Dermis blood vessel endothelial cell (primary cell): ENCODE measurements at places on chromosomes 1 and 21. TPM values are rescaled to one million over a fixed set of nuclear protein-coding genes. Genes with fewer than 3 reads are reported as not detected.

Gene ANGPTL1
- total RNA-seq, result not detected in 2 replicates

Gene LRRC71
- 0.14 and 0.34 TPM in 2 replicates for total RNA-seq

Gene MMEL1
- 2.0 and 5.4 TPM in 2 replicates for total RNA-seq

Gene CSMD2
- under 0.01 TPM in 1 of 2 replicates, not detected in the other for total RNA-seq

- no peak for DNase-seq
Measured at GRCh38 chr1:235426143-235426542, 58.9 kb downstream of the TBCE start.

GRCh38 chr1:231200388-231201031 lies 38.7 kb downstream of the TRIM67 start:
- peak; percentile 4 for DNase-seq

- no peak for DNase-seq
Measured at GRCh38 chr1:248913933-248914332, 7.9 kb downstream of the PGBD2 start.

- DNase-seq, result no peak
Measured at GRCh38 chr1:66332548-66332901, 201.4 kb upstream of the SGIP1 start.

- DNase-seq, result peak; percentile 51
Measured at GRCh38 chr21:17451364-17451891, 61.4 kb upstream of the CXADR start.

GRCh38 chr1:146012703-146013558 lies 8.6 kb downstream of the HJV start:
- peak; percentile 90 for DNase-seq

- DNase-seq, result no peak
Measured at GRCh38 chr1:71737768-71738167, 544.6 kb downstream of the NEGR1 start.

DNA sequence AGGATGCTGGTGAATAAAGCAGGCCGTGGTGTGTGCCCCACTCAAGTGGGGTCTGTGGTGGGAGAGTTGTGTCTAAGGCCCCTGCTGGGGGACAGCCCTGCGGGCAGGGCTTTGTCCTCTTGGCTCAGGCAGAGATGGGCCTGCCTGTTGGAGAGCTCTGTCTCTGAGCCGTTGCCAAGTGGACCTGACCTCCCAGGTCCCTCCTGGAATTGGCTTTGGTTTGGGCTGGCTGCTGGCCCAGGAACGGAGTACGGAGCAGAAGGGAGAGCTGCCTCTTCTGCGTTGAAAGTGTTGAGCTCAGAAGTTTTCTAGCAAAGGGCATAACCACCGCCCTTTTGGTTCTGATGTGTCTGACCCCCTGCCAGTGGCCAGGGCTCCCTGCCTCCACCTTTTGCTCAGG lies 153.9 kb downstream of the PEX14 start:
- no peak for DNase-seq

- peak; percentile 59 for DNase-seq
Measured at GRCh38 chr21:34886240-34887104, 162.6 kb downstream of the RUNX1 start.

- no peak for DNase-seq
Measured at GRCh38 chr21:15557925-15558324, 171.9 kb upstream of the USP25 start.

DNA sequence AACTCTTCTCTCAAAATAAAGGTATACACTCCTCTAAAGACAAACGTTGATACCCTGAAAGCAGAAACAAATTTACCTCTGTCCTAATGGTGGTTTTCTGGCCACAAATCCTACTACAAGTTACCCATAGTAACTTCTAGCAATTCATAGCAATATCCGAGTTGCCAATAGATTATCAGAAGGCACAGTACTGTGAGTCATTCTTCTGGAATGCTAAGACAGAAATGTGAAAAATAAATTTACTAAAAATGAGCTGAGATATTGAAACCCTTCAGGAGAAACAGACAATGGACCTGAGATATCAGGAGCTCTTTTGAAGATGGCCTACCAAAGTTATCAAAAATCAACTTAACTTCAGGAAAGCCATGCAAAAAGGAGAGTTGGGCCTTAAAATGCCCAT lies 715.0 kb upstream of the ADAMTS5 start:
- DNase-seq, result no peak

DNA sequence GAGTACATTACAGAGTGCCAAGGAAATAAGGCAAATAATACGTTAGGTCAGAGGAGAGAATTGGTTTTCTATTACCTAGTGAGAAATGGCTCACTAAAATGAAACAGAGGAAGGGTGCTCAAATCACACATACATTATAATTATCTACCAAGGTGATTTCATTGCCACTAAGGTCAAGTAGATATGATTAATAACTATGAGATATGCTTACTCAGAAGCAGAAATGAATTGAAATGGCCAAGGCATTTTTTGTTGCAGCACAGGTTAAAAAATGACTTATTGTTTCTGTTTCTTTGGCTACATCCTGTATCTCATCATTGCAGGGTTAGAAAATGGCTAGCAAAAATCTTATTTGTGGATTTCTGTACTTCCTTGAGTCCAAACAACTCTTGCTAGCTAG lies 154.5 kb upstream of the GORAB start:
- no peak for DNase-seq
